ENCODE measurements at places on chromosomes 6 and 20.

- no peak for DNase-seq
These were observed 51.9 kb downstream of the VGLL2 start for GRCh38 chr6:117317261-117317660.

DNA sequence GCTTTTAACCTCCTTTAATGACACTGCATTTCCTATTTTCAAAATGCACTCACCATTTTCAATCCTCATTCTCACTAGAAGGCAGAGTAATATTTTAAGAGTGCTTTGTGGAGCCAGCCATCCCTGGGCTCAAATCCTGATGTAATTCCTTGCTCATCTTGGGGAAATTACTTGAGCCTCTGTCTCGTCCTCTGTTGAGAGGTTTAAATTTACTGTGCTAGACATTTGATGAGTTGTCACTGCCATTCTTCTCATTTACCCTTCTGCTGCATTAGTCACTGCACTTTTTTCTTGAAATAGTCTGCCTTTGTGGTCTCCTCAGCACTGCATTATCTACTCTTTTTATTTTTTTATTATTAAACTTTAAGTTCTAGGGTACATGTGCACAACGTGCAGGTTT lies 150.0 kb upstream of the HDDC2 start:
- DNase-seq, result no peak

DNA sequence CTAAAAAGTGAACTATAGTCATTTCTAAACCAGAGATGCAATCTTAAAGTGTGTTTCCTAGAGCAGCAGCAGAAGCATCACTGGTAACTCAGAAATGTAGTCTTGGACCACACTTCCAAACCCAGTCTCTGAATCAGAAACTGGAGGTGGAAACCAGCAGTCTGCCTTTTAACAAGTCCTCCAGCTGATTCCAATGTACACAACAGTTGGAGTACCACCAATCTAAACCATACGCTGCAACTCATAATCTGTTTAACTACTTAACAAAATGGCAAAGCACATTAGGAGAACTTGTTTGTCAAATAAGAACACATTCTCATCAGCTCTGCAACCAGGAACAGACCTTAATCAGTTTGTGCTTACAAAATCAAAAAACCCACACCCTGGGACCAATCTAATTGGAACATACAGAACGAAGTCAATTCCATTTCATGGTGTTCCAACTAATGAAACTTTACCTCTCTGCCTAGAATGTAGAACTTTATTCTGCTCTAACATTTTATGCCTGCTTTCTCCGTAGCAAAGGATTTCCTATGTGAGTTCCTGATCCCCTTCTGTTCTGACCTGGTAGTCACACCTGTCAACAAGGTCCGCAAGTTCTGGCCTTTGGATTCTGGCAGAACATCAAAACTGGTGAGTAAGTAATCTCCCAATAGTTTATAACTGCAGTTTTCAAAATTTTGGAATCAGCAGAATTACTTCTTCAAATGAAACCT lies 390.4 kb downstream of the HTR1B start:
- no peak for DNase-seq

- DNase-seq, result no peak
These were observed 84.8 kb downstream of the TAF4 start for GRCh38 chr20:61980647-61981583.

GRCh38 chr20:50333812-50334211 lies 143.2 kb downstream of the CEBPB start:
- DNase-seq, result no peak

- no peak for DNase-seq
These were observed 11.8 kb downstream of the UTRN start for GRCh38 chr6:144296973-144297372.

- DNase-seq, result no peak
These were observed 27.9 kb downstream of the HLA-DMB start for GRCh38 chr6:32912951-32913350.

DNA sequence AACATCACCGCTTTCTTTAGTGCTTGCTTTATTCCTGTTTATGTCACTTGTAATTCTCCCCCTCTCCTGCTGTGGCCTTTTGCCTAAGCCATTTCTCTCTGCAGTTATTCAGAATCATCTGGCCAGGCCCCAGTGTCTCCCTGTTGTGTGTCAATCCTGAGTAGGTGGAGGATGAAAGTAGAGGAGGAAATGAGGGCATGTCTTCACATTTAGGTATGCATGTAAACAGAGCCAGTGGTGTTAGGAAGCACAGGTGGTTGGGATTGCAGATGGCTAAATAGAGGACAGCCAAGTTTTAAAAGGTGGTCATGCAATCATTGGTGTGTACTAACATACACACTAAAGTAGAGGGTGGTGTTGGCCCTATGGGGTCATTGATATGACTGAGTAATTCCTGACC lies 5.2 kb downstream of the PRSS35 start:
- DNase-seq, result no peak
